Fibroblast of the aortic adventitia (primary cell): ENCODE measurements at places on chromosomes 2 and 18. TPM values are rescaled to one million over a fixed set of nuclear protein-coding genes. Genes with fewer than 3 reads are reported as not detected.
A peak's percentile ranks its signal among the peaks of the same experiment; 100 is the strongest.

DNA sequence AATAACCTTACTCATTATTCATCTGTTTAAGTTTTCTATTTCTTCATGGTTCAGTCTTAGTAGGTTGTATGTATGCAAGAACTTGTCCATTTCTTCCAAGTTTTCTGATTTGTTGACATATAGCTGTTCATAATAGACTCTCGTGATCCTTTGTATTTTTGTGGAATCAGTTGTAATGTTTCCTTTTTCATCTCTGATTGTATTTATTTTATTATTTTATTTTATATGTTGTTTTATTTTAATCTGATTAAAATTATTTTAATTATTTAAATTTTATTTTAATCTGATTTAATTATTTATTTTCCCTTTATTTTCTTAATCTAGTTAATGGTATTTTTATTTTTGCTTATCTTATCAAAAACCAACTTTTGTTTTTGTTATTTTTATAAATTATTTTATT, 43.5 kb upstream of the SLC9A2 start:
- DNase-seq: no peak

- DNase-seq: peak; percentile 64
Measured at GRCh38 chr2:44715671-44716081, 225.8 kb upstream of the SIX3 start.

DNA sequence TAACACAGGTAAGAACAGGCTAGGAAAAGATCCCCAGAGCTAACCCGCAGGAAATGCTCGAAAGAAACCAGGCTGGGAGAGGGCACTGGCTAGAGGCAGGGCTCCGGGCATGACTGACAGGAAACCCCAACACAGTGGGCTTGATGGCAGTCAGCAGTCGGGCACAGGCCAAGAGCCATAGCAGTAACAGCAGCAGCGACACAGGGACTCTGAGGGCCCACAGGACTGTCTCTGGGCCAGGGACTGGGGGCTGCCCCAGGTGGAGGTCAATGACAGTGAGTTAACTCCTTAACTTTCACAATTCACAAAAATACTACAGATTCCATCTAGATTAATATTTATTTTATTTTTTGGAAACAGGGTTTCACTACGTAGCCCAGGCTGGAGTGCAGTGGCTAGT, 37.3 kb upstream of the ASPRV1 start:
- no peak for DNase-seq

- DNase-seq: no peak
Measured at GRCh38 chr2:83900862-83901261, 558.2 kb downstream of the SUCLG1 start.

The OSBPL6 gene
- 1.5 and 5.2 TPM in 2 replicates for total RNA-seq

GRCh38 chr2:85987266-85988174, 98.7 kb upstream of the ST3GAL5 start:
- DNase-seq: no peak

DNA sequence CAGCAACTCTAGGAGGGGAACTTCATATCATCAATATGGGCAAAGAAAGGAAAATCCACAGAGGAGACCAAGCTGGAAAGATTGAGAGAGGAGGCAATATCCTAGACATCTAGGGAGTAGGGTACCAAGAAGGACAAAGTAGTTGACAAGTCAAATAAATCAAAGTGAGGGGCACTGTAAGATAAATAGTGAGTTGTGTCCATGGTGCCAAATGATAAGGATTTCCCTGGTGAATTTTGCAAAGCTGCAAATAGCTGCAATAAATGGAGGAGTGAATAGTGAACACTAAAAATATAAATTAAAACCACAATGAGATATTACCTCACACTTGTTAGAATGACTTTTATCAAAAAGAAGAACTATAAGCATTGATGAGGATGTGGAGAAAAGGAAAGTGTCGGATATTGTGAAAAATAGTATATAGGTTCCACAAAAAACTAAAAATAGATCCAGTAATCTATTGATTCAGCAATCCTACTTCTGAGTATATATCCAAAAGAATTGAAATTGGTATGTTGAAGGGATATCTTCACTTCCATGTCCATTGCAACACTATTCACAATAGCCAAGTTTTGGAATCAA, 258.2 kb upstream of the FN1 start:
- no peak for DNase-seq

DNA sequence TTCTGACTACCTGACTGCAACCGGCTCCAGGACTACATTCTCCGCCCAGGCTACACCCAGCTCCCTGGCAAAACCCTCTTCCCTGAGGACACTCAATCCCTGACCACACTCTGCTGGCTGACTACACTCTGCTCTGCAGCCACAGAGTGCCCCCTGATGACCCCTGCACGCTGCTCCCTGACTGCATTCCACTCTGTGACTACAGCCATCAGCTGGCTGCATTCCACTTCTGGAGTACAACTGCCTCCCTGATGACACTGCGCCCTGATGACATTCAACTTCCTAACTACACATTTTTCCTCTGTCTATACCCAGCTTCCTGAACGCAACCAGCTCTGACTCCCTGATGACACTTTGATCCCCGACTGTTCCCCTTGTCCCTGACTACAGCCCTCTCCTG, 71.3 kb upstream of the NRXN1 start:
- no peak for DNase-seq

DNA sequence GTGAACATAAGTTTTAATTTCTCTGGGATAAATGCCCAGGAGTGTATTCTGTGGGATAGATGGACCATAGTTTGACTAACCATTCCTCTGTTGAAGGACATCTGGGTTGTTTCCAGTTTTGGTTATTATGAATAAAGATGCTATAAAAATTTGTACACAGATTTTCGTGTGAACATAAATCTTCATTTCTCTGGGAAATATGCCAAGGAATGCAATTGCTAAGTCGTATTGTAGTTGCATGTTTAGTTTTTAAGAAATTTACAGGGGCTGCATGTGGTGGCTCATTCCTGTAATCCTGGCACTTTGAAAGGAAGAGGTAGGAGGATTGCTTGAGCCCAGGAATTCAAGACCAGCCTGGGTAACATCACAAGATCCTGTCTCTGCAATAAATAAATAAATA, 6.9 kb upstream of the SLC11A1 start:
- DNase-seq: peak; percentile 82

The LIMS2 gene
- 7.8 and 11.3 TPM in 2 replicates for total RNA-seq

DNA sequence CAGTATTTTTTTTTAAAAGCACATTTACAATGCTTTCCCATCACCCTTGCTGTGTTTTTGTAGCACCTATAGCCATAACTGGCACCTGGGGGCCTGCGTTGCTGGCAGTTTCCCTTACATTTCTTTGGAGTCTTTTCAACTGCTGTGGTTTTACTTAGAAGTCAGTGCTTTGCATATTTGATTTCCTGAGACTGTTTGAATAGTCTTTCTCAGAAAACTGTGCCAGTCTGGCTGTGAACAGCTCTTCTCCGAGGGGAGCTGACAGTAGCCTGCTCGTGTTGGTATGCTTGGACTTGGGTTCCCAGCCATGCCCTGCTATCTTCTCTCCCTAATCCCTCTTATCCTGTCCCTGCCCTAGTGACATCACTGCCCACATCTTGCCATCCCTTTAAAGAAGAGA, 81.5 kb downstream of the DPP4 start:
- DNase-seq: no peak

The RNU2-63P gene
- total RNA-seq: not detected in 2 replicates

GRCh38 chr18:58186258-58186948, 142.4 kb downstream of the NEDD4L start:
- no peak for DNase-seq

DNA sequence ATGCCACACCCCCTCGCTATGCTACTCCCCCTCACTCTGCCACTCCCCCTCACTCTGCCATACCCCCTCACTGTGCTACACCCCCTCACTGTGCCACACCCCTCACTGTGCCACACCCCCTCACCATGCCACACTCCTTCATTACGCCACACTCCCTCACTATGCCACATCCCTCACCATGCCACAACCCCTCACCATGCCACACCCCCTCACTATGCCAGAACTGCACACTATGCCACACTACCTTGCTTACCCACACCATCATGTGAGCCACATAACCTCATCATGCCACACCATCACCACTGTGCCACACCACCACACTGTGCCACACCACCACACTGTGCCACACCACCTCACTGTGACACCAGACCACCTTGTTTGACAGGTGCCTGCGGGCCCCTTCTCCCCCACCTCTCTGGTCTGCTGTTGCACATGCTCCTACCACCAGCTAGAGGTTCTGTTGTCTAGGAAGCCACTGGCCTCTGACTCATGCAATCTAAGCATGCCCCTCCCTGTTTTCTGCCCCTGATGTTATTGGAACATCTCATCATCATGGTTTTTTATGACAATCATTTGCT, 22.0 kb downstream of the MARCHF4 start:
- DNase-seq: peak; percentile 45

- DNase-seq: peak; percentile 95
Measured at GRCh38 chr18:63336366-63337099, 17.0 kb upstream of the BCL2 start.

DNA sequence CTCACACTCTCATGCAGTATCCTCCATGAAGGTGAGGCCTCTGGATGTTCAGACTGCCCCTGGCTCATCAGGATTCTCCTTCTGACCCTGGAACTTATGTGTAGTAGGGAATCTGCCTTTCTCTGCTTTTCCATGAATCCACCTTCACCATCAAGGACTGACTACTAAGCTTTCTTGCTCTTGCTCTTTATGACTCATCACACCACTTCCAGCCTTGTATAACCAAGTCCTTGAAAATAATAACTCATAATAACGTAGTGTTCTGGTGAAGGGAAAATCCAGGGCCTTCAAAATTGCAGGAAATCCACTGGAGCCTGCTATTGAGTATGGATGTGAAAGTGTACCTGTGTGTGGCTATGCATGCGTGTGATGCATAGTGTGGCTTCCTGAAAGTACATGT, 11.3 kb upstream of the KCNS3 start:
- no peak for DNase-seq

The ZC3H6 gene
- 2.9 and 7.5 TPM in 2 replicates for total RNA-seq

The ADCYAP1 gene
- 0.16 and 0.72 TPM in 2 replicates for total RNA-seq

DNA sequence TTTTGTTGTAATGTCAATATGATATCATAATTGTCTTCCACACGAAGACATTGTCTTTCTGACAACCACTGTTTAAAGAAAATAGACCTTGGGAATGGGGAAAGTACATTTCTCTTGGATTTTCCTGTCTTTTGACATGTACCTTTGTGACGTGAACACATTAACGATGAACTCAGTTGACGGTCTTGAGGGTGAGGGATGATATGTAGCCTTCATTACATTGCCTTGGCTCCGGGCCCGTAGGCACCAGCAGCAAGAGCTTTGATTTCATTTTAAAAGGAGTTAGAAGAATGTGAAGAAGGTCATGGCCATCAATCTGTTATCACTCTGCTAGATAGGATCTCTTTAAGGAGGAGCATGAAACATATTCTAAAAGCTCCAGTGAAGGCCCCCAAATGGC, 80.9 kb downstream of the LYPD6B start:
- no peak for DNase-seq

- DNase-seq: no peak
Measured at GRCh38 chr2:114128725-114129124, 238.8 kb downstream of the ACTR3 start.

The CENPA gene
- 9.2 TPM in 1 of 2 replicates, not detected in the other for total RNA-seq

The TTN gene
- 0.16 and 5.5 TPM in 2 replicates for total RNA-seq

The COLEC11 gene
- total RNA-seq: 0.09 and 0.65 TPM in 2 replicates
